CD14-positive monocyte (primary cell): ENCODE measurements at places on chromosomes 16 and 17. TPM values are rescaled to one million over a fixed set of nuclear protein-coding genes. Genes with fewer than 3 reads are reported as not detected.

Gene JPH3
- not detected in 2 replicates for polyA plus RNA-seq

DNA sequence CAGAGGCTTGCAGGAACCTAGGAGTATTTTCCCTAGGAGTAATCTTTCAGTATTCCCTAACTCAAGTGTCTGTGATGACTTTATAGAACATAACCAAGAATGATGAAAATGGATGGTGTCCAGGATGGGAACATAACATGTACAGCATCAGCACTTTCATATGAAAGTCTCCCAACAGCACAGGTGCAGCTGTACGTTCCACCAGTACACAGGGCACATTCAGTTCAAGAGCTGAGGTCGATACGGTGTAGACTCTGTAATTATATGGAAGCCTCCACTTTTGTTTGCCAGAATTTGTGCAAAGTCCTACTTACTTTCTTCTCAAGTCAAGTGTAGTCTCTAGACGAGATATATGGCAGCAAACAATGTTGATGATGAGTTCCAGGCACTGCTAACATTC, 46.2 kb upstream of the CRYM start:
- DNase-seq, result no peak

DNA sequence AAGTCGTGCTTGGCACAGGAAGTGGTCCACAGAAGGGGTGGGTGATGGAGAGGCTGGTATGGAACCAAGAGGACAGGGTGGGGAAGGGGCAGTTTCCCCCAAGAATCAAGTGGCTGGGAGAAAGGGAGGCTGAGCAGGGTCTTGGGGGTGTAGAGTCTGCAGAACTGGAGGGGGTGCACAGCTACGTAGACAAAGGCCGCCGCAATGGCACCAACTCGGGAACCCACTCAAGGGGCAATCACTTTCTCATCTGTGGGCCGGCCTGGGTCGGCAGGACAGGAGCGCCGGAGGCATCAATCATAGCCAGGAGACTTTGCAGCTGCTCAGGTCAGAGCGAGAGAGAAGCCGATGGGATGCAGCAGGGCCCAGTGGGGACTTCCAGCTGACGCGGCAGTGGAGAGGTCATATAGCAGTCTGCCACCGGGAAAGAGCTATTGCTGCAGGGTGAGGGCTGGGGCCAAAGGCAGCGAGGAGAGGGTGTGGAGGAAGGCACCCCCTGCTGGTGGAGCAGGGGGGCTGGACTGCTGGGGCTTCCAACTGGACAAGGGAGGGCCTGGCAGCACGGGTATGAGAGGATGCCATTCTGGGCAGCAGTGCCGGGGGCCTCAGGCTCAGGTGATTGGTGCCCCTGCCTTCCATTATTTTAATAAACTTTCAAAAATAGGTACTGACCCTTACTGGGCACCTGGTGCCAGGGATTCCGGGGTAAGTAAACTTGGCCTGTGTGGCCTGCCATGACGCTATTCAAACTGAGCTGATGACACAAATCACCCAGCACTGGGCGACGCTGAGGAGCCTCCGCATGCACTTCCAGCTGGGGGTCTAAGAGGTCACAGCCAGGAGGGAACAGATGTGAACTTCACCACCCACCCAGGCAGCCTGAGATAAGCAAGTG, 52.5 kb upstream of the MTSS2 start:
- DNase-seq, result no peak

DNA sequence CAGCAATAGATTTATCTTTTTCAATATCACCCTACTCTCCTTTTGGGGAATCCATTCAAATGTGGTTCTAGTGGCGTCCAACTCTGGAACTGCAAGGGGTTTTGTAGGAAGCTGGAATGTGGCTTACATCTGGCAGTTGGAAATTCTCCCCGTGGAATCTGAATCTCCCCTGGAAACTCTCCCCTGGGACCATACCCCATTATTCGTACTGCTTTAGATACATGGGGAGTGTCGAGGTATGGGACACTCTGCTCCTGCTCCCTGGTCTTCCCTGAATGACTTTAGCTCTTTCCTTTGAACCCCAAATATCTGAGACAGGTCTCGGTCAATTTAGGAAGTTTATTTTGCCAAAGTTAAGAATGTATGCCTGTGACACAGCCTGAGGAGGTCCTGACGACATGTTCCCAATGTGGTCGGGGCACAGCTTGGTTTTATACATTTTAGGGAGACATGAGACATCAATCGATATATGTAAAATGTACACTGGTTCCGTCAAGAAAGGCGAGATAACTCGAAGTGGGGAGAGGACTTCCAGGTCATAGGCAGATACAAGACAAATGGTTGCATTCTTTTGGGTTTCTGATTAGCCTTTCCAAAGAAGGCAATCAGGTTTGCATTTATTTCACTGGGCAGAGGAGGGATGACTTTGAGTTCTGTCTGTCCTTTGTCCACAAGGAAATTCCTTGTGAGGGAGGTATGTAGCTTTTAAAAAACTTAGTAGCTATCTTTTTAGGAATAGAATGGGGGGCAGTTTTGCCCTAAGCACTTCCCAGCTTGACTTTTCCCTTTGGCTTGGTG, 89.1 kb upstream of the CORO6 start:
- no peak for DNase-seq

Gene CCDC43
- 2.8 and 6.9 TPM in 2 replicates for polyA plus RNA-seq

GRCh38 chr16:66207139-66207882, 159.2 kb upstream of the CDH5 start:
- peak; percentile 91 for DNase-seq

- DNase-seq, result no peak
These were observed 9.5 kb upstream of the CENPT start for GRCh38 chr16:67856927-67857546.

DNA sequence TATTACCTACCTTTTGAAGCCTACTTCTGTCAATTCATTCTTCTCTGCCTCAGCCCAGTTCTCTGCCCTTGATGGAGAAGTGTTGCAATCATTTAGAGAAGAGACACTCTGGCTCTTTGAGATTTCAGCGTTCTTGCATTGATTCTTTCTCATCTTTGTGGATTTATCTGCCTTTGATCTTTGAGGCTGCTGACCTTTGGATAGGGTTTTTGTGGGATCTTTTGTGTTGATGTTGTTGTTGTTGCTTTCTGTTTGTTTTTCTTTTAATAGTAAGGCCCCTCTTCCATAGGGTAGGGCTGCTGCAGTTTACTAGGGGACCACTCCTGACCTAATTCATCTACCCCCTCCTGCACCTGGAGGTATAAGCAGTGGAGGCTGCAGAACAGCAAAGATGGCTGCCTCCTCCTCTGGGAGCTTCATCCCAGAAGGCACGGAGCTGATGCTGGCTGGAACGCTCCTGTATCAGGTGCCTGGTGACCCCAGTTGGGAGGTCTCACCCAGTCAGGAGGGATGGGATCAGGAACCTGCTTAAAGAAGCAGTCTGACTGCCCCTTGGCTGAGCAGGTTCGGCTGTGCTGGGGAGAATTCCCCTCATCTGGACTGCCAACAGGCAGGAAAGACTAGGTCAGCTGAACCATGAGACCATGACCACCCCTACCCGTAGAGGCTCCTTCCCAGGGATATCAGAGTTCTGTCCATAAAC, 28.0 kb downstream of the NFATC3 start:
- no peak for DNase-seq

DNA sequence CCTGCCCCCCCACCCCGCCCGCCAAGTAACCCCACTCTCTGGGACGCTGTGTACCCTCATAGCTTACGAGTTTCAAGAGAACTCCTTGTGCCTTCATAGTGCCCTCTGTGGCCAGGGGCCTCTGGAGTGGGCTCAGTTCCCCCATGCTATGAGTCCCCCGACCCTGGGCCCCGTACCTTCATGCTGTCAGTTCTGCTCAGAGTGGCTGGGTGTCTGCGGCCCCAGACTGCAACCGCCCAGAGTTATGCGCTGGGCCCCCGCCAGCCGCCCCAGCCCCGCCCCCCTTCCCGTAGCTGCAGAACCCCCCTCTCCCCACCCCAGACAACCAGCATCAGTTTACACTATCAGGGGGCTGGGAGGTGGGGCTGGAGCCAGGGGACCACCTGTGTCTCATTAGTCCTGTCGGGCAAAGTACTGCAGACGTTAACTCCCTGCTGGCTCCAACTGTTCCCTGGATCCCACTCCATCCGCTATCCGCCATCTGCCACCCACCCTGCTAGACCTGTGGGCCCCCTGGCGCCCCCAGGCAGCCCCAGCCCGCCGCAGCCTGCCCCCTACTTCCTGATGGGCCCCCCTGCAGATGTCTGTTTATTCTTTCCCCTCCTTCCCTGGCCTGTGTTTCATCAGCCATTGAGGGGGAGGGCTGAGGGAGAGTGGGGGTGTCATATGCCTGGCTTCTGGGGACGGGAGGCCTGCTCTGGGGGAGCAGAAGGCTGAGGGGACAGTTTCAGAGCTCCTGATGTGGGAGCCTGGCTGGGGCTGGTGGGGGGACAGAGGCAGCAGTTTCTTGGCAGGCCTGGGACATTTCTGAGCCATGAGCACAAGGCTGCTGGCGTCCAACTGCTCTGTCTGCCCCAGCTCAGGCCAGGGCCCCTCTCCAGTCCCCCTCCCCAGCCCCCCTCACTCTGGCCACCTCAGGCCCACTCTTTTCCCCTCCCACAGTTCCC, at the start of gene MFAP4:
TSS of gene MFAP4 (minus strand) at position 217 of the 947 bp plus-strand sequence. CDS start at position 182, 35 bp downstream.
- DNase-seq, result no peak

Gene ACTG1
- polyA plus RNA-seq, result 1,133 TPM

DNA sequence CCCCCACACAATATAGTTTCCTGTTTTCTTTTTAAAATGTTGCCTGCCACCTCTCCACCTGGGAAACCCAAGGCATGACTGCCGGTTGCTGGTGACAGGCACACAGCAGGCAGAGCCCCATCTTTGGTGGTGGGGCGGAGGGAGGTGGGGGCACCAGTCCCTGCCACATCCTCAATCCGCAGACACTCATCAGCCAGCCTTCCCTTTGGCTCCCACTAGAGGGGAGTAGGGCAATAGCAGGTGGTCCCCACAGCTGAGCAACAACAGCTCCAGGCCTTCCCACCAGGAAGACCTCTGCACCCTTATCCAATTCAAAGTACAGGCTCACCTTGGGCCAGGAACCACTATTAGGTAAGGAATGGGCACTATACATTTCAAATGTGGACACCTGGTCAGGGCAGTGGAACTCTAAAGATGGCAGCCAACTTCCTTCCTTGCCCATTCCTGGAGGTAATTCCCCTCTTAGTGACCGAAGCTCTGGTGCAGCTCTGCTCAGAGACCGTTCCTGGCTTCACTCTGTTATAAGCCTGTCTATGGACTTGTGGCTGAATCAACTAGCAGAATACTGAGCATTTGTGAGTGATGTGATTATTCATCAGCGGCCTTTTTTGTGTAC, 13.9 kb downstream of the RECQL5 start:
- DNase-seq, result no peak

DNA sequence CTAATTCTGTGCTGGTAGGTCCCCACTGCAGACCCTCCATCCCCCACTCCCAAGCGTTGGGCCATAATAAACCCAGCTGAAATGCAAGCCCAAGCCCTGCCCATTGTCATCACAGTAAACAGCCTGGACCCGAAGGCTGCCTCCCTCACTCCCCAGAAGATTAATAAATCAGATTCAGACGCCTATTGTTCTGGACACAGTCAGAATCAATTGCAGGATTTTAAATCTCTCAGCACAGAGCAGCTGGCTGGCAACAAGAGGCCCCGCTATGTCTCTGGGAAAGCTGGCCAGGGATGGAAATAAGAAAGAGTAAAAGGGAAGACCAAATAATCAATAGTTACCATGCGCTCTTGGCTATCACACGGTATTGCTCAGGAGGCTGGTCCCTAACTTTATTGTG, 93.9 kb downstream of the C17orf67 start:
- no peak for DNase-seq

Gene OTOA
- polyA plus RNA-seq, result 0.21 TPM

Gene ATP2A3
- polyA plus RNA-seq, result 46.5 and 48.9 TPM in 2 replicates

GRCh38 chr17:29162909-29163341, 17.3 kb downstream of the MYO18A start:
- DNase-seq, result no peak

Gene NPIPA2
- polyA plus RNA-seq, result not detected

DNA sequence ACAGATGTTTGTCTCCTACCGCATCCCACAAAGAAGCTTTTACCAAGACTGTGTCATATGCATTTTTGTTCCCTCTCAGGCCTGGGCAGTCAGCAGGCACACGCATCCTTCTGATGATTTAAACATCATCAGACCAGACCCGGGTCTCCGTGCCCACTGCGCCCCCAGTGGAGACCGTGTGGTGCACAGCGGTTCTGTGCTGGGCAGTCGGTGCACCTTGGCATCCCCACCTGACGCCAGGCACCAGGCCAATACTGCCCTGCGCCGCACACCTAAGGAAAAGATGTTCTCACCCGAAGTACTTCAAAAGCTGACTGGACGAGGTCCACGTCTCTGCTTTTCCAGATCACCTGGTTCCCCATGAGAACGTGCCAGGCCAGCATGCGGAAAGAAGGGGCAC, 10.6 kb upstream of the PLD6 start:
- DNase-seq, result no peak

Gene GSE1
- 28.5 and 38.9 TPM in 2 replicates for polyA plus RNA-seq

Gene C16orf78
- not detected for polyA plus RNA-seq

DNA sequence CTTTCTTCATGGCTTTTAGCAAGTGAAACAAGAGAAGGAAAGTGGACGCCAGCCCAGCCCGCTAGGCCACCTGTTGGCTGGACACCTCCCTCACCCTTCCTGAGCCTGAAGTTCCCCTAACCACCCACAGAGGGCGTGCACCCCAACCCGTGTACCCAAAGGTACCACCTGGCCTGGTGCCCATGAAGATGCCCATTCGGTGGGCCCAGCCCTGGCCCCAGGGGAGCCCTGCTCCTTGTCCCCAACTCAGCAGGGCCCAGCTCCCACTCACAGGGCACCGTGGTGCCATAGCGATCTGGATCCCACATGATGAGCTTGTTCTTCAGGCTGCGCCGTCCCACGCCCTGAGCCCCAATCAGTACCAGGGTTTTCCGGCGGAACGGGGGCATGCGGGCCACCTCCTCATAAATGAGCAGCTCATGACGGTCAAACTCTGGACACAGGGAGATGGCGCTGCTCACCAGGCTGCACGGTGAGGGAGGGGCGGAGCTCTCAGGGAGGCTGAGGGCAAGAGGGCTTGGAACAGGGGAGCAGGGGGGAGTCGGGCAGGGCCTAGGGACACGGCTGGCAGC, 26.8 kb downstream of the MPP2 start:
- peak; percentile 9 for DNase-seq

Gene CDH3
- not detected for polyA plus RNA-seq

Gene TBC1D3C
- not detected for polyA plus RNA-seq

Gene CCR7
- 2.1 TPM for polyA plus RNA-seq

Gene SHPK
- polyA plus RNA-seq, result 4.6 TPM

GRCh38 chr17:10018461-10018891, 113.4 kb upstream of the RCVRN start:
- DNase-seq, result peak; percentile 92

DNA sequence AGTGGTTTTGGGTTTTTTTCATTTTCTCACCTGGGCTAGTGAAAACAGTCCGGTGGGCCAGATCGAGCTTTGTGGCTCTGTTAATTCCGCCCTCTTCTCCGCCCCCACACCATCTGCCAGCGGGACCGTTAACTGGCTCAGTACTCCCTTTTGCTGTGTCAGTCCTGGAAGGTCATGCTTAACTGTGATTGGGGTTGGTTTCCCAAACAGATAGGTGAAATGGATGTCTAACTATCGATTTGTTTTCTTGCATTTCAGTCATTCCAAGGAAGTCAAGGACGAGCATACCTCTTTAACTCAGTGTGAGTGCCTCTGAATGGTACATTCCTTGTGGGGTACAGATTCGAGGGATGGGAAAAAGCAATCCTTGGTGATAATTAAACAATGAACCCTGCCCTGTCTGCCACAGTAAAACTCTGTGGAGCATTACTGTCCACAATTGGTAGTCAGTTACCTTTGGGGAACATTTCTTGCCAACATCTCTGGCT, 56.7 kb downstream of the YPEL2 start:
- no peak for DNase-seq

Gene KRT25
- not detected for polyA plus RNA-seq

- DNase-seq, result no peak
These were observed 13.2 kb upstream of the CLUH start for GRCh38 chr17:2724784-2725164.
